Kidney (tissue), 22 donors: ENCODE measurements at places on chromosomes 5 and 9. TPM values are rescaled to one million over a fixed set of nuclear protein-coding genes. Genes with fewer than 3 reads are reported as not detected.

- H3K36me3 ChIP-seq: peaks cover 18% of the 10 kb centered on the region
- DNase-seq: no peak
- no peaks in the 10 kb centered on the region for H3K4me1 ChIP-seq
- no peak overlapping the region for H3K4me3 ChIP-seq
Observed at GRCh38 chr9:14811844-14812243, 89.3 kb upstream of the CER1 start.

DNA sequence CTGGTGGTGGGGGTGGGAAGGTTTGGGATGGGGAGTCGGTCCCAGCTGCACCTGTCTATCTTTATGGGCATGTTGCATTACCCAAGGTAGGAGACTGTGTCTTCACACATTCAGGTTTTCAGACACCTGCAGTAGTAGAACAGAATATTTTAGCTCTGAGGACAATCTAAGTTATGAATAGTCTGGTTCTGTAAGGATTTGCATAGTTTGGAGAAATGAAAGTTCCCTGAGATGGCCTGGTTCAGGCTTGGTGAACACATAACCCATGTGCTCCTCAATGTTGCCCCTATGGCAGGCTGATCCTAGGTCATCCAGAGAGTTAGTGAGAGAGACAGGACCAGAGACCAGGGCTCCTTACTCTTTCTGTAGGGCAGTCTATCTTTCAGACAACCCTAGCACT, 20.7 kb downstream of the TNFSF8 start:
- no peak for DNase-seq
- no peak overlapping the region for H3K27ac ChIP-seq
- no peak overlapping the region for H3K4me3 ChIP-seq

GRCh38 chr9:116073826-116074225, 79.8 kb upstream of the PAPPA start:
- H3K27ac ChIP-seq: no peak overlapping the region
- H3K4me3 ChIP-seq: no peak overlapping the region
- no peaks in the 10 kb centered on the region for H3K27me3 ChIP-seq

DNA sequence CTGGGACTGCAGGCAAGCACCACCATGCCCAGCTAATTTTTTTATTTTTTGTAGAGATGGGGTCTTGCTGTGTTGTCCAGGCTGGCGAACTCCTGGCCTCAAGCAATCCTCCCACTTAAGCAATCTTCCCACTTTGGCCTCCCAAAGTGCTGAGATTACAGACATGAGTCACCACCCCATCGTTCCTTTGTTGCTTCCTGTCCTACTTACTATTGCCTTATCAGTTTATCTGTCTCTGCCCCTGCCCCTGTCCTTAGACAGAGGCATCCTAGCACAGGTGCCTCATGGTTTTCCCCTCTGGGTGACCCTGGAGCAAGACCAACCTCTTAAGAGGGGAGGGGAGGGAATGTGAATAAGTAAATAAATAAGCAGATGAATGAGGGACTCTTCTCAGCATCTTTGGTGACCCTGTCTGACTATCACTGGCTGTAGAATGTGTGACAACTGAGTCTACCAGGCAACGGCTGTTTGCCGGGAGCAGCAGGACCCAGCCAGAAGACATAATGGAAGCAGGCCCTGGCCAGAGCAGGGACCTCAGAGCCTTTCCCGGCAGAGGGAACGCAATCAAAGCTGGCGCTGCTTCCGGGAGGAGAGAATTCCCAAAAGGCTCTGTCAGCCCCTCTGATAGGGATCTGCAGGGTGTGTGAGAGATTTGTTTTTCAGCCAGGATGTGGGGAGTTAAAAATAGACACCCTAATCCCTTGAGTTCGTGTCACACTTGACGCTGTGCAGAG, 43.8 kb upstream of the DAB2IP start:
- no peaks in the 10 kb centered on the region for H3K36me3 ChIP-seq
- peaks cover 11% of the 10 kb centered on the region for H3K4me1 ChIP-seq
- no peak overlapping the region for H3K4me3 ChIP-seq
- peak overlapping the region; percentile 12 for H3K27ac ChIP-seq
- no peaks in the 10 kb centered on the region for H3K27me3 ChIP-seq
- DNase-seq: no peak

The TXNDC8 gene
- not detected for total RNA-seq

The SPAAR gene
- total RNA-seq: 5.3 TPM

The DIPK1B gene
- 7.5 TPM for total RNA-seq

The PLAC8L1 gene
- total RNA-seq: not detected

The INSYN2B gene
- total RNA-seq: 0.28 TPM
